ENCODE measurements at places on chromosomes 13 and 19.

DNA sequence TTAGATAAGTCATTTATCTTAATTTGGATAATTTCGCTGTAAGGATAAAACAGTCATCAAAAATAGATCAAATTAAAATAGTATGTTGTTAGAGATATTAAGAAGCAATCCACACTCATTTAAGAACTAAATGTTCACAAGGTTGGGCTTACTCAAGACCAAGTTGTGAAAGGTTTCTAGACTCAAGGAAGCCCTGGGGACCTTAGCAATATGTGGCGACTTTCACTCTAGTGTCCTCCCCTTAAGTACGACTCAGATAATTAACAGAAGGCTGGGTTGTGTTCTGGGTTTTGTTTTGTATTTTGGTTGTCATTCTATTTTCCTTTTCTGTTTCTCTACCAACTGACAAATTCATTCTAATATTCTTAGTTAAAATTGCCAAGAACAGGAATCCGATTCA lies 1008.0 kb downstream of the PCDH9 start:
- DNase-seq = no peak

- DNase-seq = no peak
These were observed 116.2 kb upstream of the ZNF536 start for GRCh38 chr19:30255791-30256495.

DNA sequence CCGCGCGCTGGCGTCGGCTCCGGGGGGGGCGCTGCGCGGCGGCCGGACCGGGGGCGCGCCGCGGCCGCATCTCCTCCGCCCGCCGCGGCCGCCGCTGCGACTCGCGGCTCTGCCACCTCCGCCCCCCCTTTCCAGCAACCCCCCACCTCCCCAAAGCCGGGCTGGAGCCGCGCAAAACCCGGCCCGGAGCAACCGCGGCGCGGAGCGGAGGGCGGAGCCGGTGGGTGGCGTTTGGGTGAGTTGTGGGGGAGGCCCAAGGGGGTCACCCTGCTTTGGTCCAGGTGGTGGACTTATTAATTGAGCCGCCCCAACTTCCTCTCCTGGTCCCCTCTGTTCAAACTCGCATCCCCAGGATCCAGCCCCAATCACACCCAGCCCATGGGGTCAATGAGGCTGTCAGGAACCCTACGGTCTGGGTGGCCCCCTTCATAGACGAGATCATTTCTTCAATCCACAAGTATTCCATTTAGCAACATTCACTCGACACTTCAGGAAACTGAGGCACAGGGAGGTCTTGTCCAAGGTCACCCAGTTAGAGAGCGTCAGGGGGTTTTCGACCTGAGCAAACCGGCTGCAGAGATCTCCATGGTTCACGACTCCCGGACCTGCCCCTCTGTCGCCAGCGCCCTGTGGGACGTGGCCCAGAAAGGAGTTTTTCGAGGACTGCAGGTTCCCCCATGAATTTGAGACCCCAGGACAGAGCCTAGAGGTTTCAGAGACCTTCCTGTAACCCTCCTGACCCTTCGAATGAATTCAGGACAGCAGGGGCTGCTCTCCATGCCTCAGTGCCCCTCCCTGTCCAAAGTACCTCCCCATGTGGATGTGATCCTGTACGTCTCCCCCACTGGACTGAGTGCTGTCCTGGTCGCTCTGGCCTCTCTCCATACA lies 22.4 kb upstream of the SEMA6B start:
- no peak for DNase-seq

DNA sequence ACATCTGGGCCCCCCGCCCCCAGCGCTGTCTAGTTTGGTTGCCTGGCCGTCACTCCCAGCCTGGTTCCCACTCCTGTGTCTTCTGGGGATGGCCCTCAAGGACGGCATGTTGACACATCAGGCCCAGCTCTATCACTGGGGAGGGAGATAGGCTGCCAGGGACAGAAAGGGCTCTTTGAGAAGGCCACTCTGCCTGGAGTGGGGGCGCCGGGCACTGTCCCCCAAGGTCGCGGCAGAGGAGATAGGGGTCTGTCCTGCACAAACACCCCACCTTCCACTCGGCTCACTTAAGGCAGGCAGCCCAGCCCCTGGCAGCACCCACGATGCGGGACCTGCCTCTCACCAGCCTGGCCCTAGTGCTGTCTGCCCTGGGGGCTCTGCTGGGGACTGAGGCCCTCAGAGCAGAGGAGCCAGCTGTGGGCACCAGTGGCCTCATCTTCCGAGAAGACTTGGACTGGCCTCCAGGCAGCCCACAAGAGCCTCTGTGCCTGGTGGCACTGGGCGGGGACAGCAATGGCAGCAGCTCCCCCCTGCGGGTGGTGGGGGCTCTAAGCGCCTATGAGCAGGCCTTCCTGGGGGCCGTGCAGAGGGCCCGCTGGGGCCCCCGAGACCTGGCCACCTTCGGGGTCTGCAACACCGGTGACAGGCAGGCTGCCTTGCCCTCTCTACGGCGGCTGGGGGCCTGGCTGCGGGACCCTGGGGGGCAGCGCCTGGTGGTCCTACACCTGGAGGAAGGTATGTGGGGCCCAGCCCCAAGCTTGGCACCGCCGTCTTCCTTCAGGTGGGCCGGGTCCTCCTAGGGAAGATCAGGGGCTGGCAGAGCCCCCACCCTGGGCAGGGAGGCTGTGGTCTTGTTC lies at the start of gene AMH:
Gene AMH, plus strand, starts transcription at position 314 of the 857 bp plus-strand sequence. Its CDS starts 10 bp downstream, at position 324.
- no peak for DNase-seq

GRCh38 chr19:4606921-4607678 lies 32.2 kb upstream of the TNFAIP8L1 start:
- no peak for DNase-seq

DNA sequence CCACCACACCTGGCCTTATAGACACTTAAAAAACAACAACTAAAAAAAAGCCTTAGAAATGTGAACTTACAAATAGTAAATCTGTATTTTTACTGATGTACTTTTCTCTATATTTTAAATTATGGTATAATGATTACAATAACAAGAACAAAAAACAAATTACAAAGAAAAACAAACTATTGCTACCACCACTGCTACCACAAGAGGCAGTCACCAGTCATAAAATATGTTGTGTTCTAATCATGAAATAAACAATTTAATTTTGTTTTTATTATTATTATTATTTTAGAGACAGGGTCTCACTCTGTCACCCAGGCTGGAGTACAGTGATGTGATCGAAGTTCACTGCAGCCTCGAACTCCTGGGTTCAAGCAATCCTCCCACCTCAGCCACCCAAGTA lies 72.2 kb downstream of the DIAPH3 start:
- no peak for DNase-seq

DNA sequence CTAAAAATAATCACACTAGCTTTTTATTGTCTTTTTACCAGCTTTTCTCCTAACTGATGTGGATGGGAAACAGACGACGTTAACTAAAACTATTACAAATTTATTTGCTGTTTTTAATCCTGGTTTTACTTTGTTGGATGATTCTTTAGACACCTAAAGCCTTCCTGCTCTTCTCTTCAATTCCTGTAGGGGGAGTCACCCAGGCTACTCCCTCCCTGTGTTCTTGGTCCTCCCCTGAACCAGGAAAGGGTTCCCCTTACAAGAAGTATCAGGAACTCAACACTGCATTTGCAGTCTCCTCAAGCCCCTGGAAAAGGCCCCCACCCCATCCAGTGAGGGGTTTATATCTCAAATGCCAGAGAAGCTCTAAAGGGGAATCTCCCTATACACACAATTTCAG lies 206.1 kb downstream of the SUCLA2 start:
- no peak for DNase-seq

DNA sequence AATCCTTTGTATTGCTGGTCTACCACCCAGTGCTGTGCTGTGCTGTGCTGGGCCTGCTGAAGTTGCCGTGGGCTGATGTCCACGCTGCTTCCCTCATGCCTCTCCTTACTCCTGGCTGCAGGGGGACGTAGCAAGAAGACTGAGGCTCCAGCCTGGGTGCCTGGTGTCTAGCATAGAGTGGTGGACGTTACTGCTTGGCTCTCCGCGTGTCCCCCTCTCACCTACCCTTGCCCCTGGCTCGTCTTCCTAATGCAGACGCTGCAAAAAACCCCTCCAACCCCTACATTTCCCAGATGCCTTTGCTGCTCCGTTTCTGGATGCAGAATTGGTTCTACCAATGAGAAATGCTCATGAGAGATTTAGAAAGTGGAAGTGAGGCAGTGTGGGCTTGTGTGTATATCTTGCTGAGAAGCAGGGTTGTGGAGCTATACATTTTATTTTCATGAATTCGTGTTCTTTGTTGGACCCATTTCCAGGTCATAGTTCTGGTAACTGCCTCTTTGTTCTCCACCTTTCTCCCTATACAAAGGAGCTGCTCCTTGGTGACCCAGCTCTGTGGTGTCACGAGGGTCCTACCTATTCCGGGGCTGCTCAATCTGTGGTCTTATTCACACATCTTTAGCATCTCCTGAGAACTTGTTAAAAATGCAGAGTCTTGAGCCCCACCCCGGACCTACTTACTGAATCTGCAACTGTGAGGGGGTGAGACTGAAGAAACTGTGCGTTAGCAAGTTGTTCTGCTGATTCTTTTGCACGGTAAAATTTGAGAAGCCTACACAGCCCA lies 7.9 kb upstream of the DENND1C start:
- no peak for DNase-seq

DNA sequence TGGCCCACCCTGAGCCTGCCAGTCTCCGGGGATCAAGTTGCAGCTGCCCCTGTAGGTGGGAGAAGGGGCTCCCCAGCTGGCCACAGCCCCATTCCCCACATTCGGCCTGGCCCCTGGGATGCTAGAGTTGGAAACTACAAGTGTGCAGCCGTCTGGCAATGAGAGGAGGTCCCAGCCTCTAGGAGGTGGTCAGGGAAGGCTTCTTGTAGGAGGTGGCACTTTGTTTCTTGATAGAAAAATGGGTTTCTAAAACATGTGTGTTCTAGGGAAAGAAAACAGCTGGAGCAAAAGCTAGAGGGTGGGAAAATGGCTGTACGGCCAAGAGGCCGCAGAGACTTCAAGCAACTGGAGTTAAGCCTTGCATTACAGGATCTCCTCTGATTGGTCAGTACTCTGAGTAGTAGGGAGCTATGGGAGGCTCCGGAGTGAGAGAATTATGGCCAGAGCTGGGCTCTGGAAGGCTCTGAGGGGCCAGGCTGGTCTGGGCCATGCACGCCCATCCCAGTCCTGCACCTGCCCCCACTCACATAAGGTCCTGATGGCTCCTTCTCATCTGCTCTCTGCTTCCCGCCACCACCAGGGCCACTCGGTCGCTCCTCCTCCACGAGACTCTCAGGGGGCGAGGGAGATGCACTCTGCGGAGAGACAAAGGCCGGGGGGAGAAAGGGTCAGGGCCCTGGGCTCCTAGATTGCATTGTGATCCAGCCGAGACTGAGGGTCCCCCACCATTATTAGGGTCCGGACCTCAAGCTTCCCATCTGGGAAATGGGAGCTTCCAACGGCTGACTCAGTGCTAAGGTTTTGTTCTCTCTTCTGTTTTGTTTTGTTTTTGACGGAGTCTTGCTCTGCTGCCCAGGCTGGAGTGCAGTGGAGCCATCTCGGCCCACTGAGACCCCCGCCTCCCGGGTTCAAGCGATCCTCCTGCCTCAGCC lies 13.7 kb downstream of the TLE2 start:
- no peak for DNase-seq

GRCh38 chr19:326871-327270 lies 17.7 kb downstream of the MIER2 start:
- DNase-seq = no peak

GRCh38 chr13:26614721-26615120 lies 57.2 kb downstream of the WASF3 start:
- no peak for DNase-seq

GRCh38 chr13:97723655-97724054 lies 229.8 kb upstream of the IPO5 start:
- no peak for DNase-seq

- DNase-seq = no peak
These were observed 7.6 kb downstream of the EPS8L1 start for GRCh38 chr19:55083004-55083850.

All from stimulated activated CD8-positive, alpha-beta memory T cell treated with anti-CD3 and anti-CD28 coated beads, Interleukin-7, amount 100 ng/mL, for 1 hour (primary cell).